ENCODE measurements at places on chromosomes 1 and 21. TPM values are rescaled to one million over a fixed set of nuclear protein-coding genes. Genes with fewer than 3 reads are reported as not detected.

ZNF697 gene
- total RNA-seq: 11.8 TPM

ITLN2 gene
- total RNA-seq: 0.99 TPM

ARTN gene
- total RNA-seq: 7.2 TPM

TFAP2E gene
- total RNA-seq: 1.3 TPM

RCAN3 gene
- 20.4 TPM for total RNA-seq

SETDB1 gene
- 53.5 TPM for total RNA-seq

SELP gene
- 0.31 TPM for total RNA-seq

INKA2 gene
- total RNA-seq: 5.3 TPM

TNFRSF14 gene
- total RNA-seq: 8.5 TPM

TINAGL1 gene
- 27.2 TPM for total RNA-seq

CEP104 gene
- total RNA-seq: 42.3 TPM

CD84 gene
- total RNA-seq: not detected

FAM3B gene
- total RNA-seq: 10.3 TPM
